NCI-H1694 treated with DMSO at 0.1 percent for 48 hours (cell line): ENCODE measurements at places on chromosomes 5 and 9.

GRCh38 chr9:93636667-93637066 lies 60.3 kb downstream of the PHF2 start:
- no peak for DNase-seq

- no peak for DNase-seq
Measured at GRCh38 chr5:133164759-133165158, 112.9 kb downstream of the HSPA4 start.

- DNase-seq, result no peak
Measured at GRCh38 chr5:128881502-128882018, 83.7 kb upstream of the SLC27A6 start.

DNA sequence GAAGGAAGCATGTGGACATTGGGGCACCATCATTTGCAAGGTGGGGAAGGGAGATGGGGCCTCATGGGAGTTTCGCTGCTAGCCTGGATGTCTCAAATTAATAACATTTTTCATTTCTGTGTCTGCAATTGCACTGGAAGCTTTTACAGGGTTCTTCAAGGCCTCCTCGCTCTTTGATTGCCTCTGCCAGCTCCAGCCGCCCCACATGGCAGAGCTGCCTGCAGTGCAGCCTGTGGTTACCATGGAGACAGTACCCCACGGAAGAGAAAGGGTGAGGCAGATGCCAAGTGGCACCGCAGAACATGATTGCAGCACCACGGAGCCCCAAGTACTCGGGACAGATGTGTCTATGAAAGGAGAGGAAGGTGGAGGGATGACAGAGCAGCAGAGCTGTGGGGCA lies 25.4 kb downstream of the CTNND2 start:
- DNase-seq, result peak; percentile 64
